ENCODE measurements at places on chromosomes 5 and 9.

- DNase-seq, result no peak
These were observed 49.5 kb upstream of the DMRT3 start for GRCh38 chr9:926976-927375.

DNA sequence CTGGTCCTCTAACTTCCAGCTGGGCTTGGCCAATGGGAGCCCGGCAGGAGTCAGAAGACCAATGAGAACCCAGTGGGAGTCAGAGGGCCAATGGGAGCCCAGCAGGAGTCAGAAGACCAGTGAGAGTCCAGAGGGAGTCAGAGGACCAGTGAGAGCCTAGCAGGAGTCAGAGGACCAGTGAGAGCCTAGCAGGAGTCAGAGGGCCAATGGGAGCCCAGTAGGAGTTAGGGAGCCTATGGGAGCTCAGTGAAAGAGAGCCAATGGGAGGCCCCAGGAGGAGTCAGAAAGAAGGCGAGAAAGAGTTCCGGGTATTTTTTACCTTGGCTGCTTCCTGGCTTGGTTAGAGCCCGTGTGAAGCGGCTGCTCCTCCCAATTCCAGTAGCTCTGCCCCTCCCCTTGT lies 191.0 kb downstream of the GABBR2 start:
- DNase-seq, result no peak

DNA sequence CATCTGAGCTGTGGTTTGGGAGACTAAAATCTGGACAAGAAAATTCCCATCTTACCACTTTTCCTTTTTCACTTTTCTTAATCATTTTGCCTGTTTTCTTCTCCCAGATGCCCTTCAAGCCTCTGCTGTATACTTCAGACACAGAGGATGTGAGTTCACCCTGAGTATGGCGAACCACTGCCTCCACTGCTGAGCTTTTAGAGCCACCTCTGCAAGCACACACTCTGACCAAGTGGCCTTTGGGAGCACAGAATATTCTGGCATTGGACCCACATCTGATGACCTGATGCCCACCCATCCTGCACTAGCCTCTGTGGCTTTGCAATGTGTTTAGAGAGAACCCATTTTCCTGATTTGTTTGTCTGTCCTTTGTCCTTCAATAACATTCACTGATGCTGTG lies 32.5 kb downstream of the TERT start:
- no peak for DNase-seq

GRCh38 chr5:93572101-93572607 lies 8.9 kb downstream of the NR2F1-AS1 start:
- DNase-seq, result no peak

GRCh38 chr9:113709721-113710120 lies 166.4 kb upstream of the ZNF618 start:
- DNase-seq, result no peak

DNA sequence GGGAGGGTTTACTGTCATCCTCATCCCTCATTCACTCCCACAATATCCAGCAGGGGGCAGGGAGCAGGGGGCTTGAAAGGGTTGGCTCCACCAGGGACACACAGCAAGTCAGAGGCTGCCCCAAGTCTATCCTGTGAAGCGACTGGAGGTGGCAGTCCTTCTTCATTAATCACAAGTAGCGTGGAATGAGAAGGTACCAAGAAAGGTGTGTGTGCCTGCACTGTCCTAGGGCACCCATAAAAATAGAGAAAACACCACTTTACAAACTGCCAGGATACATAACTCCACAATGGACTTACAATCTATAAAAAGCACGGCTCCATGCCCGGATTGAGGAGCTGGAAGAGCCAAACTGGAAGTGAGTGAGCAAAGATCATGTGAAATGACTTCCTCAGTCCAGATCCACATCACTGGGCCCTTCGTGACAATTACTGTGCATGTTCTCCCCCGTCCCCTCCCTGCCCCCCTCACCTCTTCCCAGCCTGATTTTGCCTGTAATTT lies 183.9 kb downstream of the SLIT3 start:
- no peak for DNase-seq

- DNase-seq, result no peak
These were observed 47.1 kb downstream of the ANKH start for GRCh38 chr5:14824499-14824898.

DNA sequence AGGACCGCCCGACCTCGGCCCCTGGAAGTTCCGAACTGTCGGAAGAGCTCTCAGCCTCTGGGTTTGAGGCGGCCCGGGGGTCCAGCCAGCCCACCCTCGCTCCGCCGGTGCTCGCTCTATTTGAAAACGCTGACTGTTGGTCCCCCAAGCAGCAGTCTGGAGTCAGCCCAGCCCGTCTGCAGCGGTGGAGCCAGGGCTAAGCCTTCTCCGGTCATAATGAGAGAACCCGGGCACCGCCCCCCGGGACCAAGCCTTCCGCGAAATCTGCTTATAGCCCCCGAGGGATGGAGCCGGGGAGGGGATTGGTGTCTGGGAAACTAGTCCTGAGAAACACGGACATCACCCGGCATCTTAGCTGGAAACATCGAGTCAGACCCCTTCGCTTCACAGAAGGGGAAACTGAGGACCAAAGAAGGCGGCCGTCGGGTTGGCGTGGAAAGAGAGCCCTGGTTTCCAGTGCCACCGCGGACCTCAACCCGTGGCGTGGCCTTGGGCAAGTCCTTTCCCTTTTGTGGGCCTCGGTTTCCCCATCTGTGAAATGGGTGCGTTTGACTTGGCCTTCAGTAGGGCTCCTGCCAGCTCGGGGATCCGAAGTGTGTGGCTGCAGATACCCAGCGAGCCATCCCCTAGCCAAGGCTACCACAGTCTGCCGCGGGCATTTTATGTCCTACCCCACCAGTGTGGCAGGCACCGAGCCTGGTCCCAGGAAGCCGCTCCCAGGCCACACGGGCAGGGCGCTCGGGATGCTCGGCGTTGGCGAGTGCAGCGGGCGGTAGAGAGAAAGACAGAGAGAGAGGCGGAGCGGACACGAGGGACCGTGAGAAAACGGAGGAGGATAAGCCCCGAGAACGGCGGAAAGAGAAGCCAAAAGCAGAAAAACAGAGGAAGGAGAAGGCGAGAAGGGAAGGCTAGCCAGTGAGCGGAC lies 857 bp downstream of the ADAM19 start:
- no peak for DNase-seq

GRCh38 chr9:19119801-19120440 lies 7.4 kb downstream of the PLIN2 start:
- DNase-seq, result no peak

- DNase-seq, result no peak
These were observed 1075.9 kb downstream of the NR2F1-AS1 start for GRCh38 chr5:92505145-92505544.

DNA sequence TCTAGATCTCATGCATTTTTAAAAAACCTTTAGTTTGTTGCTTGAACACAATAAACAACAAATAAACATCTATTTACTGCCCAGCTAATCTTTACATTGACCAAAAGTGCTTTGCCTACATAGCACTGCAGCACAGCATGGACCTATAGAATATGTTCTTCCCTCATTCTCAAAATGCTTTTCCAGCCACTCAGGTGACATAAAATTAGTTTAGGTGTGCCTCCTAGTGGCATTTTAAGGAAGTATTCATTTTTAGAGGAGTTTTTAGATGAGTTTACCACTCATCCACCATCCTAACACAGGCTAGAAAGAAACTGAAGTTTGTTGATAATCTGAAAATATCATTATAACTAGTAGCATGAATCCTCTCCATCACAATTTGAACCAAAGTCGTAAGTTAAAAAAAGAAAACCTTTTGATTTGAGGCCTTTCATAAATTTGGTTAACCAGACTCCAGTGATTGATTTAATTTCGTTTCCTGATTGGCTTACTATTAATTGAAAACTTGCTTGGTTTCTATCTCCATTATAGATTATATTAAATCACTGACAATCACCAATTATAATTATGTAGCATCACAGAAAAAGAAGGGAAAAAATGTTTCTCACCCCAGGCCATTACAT lies 12.6 kb downstream of the PLGRKT start:
- no peak for DNase-seq

DNA sequence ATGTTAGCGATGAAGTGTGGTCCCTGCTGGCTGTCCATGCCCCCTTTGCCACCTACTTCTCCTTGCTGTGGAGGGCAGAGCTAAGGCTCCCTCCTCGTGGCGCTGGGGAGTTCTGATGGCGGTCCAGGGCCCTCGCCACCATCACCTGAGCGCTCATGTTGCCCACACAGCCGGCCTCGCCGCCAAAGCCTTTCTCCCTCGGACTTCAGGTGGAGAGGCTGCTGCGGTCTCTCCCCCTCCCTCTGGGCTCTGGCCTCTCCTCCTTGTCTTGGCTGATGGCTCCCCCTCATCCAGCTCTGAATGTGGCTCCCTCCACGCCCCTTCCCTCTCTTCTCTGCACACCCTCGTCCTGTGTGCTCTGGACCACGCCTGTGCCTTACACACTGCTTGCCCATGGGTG lies 14.5 kb upstream of the LPCAT1 start:
- DNase-seq, result no peak

GRCh38 chr9:124590889-124591641 lies 83.9 kb upstream of the NR5A1 start:
- no peak for DNase-seq
